Effector memory CD8-positive, alpha-beta T cell (primary cell): ENCODE measurements at places on chromosomes 4 and X.
A peak's percentile ranks its signal among the peaks of the same experiment; 100 is the strongest.

GRCh38 chrX:65642914-65643491, 24.5 kb upstream of the MSN start:
- no peak for DNase-seq

- no peak for DNase-seq
These were observed 275.2 kb downstream of the SPRY1 start for GRCh38 chr4:123671636-123672404.

DNA sequence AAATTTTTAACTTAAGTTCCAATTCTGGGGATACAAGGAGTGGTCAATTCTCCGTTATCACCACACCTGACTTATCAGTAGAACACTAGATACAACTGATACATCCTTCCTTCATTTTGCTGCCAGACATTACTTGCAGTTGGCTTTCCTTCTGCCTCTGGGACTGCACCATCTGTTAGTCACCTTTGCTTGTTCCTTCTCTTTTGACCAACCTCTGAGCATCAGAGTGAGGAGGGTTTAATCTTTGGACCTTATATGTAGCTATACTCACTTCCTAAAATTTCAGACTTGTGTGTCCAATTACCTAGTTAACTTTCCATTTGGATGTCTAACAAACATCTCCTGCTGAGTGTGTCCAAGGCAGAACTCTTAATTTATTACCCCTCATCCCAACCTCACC, 330.7 kb downstream of the PTTG2 start:
- DNase-seq: no peak

GRCh38 chrX:109774706-109775105, 41.6 kb upstream of the ACSL4 start:
- no peak for DNase-seq

- DNase-seq: no peak
These were observed 103.5 kb upstream of the NOCT start for GRCh38 chr4:138911909-138912703.

DNA sequence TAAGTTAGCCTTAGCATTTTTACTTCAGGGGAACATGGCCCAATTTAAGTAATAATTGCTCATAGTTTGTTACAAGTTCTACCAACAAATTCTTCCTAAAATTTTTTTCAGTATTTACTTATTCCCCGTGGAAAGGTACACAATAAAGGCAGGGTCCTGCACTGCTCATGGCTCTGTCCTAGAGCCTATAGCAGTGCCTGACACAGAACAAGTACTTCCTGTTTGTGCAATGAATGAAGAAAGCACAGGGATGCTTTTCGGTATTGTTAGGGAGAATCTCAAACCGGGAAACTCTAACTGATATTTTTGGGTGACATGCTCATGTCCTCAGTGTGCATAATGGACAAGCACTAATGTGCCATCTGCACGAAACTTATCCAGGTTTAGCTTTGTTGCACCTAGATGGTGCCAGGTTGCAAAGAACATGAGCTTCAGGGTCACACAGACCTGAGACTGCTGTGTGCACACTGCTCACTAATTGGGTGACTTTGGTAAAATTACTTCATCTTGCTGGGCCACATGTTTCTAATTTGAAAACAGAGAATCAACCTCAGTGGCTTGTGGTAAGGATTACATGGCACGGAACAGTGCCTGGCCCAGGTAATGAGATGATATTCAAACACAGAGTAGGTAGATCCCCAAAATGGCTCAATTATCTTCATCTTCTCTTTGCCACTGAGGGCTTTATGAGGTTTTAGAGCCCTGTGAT, 175.8 kb upstream of the NPY2R start:
- no peak for DNase-seq

DNA sequence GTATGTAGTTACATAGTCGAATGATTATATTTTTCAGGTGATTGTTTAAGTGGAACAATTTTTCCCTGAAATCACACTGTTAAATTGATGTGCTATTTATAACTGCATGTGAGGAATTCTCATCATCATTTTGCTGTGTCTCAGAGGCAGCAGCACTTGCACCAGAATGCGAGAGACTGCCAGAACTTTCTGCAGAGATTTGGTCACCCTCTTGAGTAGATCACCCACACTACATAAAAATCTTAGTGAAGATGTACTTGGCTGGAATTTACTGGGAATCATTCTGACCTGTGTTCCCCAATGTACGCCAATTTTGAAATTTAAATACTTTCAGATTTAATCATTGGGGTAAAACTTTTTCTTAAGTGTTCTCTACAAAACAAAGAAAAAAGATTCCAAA, 5.4 kb downstream of the UGT2B4 start:
- DNase-seq: no peak

- no peak for DNase-seq
These were observed 60.3 kb downstream of the SH3KBP1 start for GRCh38 chrX:19827088-19827487.

- DNase-seq: no peak
These were observed 242.4 kb upstream of the TLL1 start for GRCh38 chr4:165630671-165631070.

GRCh38 chrX:34900691-34901090, 41.9 kb upstream of the FAM47B start:
- no peak for DNase-seq

- DNase-seq: no peak
These were observed 799 bp upstream of the AIFM1 start for GRCh38 chrX:130166503-130166777.

- DNase-seq: no peak
These were observed 17.1 kb upstream of the DDX60 start for GRCh38 chr4:168335621-168336020.

GRCh38 chrX:76147106-76147505, 25.8 kb upstream of the PBDC1 start:
- DNase-seq: no peak

DNA sequence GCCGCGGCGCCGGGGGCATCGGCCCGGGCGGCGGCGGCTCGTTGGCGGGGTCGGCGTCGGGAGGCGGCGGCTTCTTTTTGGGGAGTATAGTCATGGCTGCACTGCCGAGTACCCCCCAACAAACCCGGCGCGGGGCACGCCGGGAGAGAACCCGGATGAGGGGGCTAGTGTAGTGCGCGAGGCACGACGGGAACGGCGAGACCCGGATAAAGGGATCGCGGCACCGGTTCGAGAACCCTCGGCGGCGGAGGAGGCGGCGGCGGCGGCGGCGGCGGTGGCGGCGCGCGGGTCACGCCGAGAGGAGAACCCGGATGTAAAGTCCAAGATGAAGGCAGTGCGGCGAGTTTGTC, at the start of gene OTUD5:
Gene OTUD5 (minus strand): TSS at position 131 of the 350 bp plus-strand sequence. CDS start 37 bp downstream, at position 94.
- DNase-seq: peak; percentile 69

- no peak for DNase-seq
These were observed 1.6 kb downstream of the HTRA3 start for GRCh38 chr4:8270912-8271815.

GRCh38 chr4:113468165-113469022, 293.1 kb downstream of the CAMK2D start:
- DNase-seq: no peak
